SK-N-DZ (cell line): ENCODE measurements at places on chromosomes 1 and 21.
A peak's percentile ranks its signal among the peaks of the same experiment; 100 is the strongest.

GRCh38 chr21:42398436-42399028 lies 2.7 kb upstream of the TMPRSS3 start:
- DNase-seq: no peak

DNA sequence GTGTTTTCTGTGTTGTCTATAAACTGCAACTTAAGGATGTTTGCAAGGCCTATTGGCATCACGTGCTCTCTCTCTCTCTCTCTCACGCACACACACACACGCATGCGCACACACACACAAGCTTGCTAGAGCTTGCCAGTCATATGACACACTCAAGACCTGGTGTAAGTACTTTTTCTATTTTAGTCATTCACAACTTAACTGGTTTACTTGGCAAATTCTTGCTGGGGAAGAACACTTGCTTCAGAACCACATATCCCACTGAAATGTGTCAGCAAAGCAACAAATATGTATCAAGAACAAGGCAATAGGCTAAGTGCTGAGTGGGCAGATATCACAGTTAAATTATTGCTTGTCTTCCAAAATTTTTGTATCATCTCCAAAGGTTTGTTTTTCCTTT lies 107.8 kb downstream of the DISC1 start:
- DNase-seq: no peak

- DNase-seq: no peak
Measured at GRCh38 chr1:16975211-16975610, 5.2 kb downstream of the MFAP2 start.

- DNase-seq: no peak
Measured at GRCh38 chr1:211830055-211830327, 572 bp downstream of the LPGAT1 start.

GRCh38 chr1:100523038-100523652 lies 14.8 kb upstream of the GPR88 start:
- no peak for DNase-seq

GRCh38 chr21:40615505-40616376 lies 231.2 kb downstream of the DSCAM start:
- DNase-seq: peak; percentile 24

GRCh38 chr1:235883261-235883927 lies 16.7 kb upstream of the LYST start:
- no peak for DNase-seq

DNA sequence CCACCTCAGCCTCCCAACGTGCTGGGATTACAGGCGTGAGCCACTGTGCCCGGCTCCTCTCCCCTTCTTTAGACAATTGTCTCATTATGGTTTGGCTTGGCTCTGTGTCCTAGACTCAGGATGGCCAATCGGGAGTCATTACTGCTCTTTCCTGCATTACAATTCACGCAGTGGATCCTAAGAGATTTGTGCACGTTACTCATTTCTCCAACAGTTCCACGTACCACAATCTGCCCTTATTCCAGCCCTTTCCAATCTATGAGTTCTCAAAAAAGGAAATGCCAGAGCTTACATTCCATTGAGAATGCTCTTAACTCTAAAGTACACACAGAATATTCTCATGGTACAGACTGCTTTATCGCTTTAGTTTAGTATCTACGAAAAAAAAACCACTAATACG lies 357.0 kb downstream of the GPATCH2 start:
- DNase-seq: no peak

DNA sequence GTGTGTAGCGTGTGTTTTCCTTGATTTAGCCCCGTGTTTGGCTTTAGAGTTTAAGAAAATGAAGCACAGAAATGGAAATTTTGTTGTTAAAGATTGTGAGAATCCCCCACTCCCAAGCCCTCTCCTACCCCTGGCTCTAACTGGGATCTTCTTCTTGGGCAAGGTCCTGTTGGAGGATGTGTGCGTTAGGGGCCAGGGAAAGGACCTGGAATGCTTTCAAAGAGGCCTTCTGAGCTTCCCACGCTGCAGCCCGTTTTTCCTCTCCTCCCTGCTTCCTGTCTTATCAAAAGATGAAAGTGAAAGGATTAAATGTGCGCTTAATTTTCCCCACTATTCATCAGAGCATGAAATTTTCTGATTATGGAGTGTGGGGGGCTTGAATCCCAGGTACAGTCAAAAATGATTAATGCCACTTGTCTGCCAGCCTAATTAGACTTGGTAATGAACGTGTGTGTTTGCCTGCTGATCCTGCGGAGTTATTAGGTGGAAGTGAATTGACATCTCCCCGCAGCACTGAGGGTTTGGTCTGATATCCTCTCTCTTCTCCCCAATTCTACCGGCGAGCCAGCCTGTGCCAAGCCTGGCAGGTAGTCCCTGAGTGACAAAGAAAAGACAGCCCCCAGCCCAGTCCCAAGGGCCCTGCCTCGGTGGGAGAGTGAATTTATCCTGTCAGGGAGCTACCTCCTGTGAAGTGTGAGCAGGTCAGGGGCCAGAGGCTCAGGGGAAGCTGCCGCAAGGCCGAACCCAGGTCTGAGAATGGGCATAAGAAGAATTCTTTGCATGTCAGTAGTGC lies 4.9 kb downstream of the RASSF5 start:
- DNase-seq: no peak

GRCh38 chr1:24468685-24469316 lies 33.8 kb upstream of the RCAN3 start:
- no peak for DNase-seq

- no peak for DNase-seq
Measured at GRCh38 chr1:18972991-18973390, 16.5 kb upstream of the IFFO2 start.

- peak; percentile 67 for DNase-seq
Measured at GRCh38 chr1:207885129-207886032, 25.5 kb downstream of the CD34 start.

DNA sequence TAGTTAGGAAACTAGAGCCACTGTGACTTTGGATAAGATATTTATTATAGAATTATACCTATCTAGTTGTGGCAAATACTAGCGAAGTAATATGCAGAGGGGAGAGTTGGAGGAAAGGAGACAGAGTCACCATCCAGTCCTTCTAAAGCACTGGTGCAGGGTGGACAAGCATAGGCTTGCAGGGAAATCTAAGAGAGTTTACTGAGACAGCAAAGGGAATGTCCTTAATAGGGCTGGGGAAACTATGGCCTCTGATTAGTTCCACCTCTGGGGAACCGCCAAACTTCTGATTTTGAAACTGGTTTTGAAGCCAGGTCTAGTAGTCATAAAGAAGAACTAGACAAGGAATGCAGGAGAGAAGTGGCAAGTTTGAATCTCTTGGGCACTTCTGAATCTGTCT lies 407.9 kb downstream of the VAV3 start:
- DNase-seq: no peak

GRCh38 chr1:59506952-59507351 lies 210.1 kb downstream of the FGGY start:
- DNase-seq: no peak

- DNase-seq: no peak
Measured at GRCh38 chr1:6040861-6041415, 4.8 kb upstream of the KCNAB2 start.

DNA sequence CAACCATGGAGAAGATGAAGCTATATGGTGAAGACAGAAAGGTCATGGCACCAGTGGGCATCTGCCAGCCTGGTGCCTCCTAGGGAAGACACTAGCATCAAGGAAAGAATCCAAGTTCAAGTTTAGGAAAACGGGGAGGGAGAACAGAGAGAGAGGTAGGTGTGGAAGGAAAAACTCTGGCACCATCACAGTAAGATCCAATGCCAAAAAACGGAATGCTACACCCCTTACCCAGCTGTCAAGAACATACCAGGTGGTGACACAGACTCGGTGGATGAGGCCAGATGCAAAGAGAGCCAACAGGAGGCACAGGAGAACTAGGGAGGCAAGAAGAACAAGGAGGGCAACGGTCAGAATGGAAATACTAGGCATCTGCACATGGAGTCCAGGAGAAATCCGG lies 3.6 kb downstream of the KRTCAP2 start:
- no peak for DNase-seq

- DNase-seq: no peak
Measured at GRCh38 chr1:83596331-83596730, 402.6 kb downstream of the TTLL7 start.

DNA sequence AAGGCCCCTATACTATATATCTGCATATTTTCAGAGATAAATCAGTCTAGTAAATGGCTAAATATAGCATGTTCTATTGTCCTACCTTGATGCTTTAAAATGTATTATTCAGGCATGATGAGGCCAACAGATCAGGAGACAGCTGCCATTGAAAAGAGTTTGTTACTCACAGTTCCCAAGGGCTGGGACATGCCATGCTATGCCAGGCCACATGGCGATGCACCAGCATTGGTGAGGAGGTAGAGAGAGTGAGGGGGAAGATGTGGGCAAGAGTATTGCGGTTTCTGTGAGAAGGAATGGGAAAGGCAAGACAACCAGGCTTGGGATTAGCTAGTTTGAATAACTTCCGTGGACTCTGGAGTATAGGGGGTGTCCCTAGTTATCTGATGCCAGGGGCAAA lies 316.5 kb downstream of the DISC1 start:
- DNase-seq: no peak

- DNase-seq: no peak
Measured at GRCh38 chr1:156418416-156419070, 49.5 kb downstream of the RHBG start.

- no peak for DNase-seq
Measured at GRCh38 chr1:6220236-6220635, 14.3 kb downstream of the RNF207 start.

GRCh38 chr1:160466961-160467360 lies 56.1 kb downstream of the SLAMF6 start:
- DNase-seq: no peak

- no peak for DNase-seq
Measured at GRCh38 chr1:245809361-245809760, 654.6 kb downstream of the KIF26B start.

- DNase-seq: no peak
Measured at GRCh38 chr1:154807048-154807591, 63.0 kb downstream of the KCNN3 start.

DNA sequence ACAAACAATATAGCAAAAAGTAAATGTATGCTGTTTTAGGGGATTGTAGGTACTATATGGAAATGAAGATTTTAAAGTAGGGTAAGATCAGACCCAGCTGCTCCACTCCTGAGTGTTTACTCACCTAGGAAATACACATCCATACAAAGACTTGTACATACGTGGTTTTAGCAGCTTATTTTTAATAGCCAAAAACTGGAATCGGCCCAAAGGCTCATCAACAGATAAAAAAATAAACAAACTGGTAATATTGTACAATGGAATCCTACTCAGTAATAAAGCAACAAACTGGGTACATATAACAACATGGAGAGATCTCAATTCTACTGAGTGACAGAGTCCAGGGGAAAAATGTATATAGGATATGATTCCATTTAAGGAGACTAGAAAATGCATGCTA lies 179.2 kb upstream of the TMEM51 start:
- no peak for DNase-seq

DNA sequence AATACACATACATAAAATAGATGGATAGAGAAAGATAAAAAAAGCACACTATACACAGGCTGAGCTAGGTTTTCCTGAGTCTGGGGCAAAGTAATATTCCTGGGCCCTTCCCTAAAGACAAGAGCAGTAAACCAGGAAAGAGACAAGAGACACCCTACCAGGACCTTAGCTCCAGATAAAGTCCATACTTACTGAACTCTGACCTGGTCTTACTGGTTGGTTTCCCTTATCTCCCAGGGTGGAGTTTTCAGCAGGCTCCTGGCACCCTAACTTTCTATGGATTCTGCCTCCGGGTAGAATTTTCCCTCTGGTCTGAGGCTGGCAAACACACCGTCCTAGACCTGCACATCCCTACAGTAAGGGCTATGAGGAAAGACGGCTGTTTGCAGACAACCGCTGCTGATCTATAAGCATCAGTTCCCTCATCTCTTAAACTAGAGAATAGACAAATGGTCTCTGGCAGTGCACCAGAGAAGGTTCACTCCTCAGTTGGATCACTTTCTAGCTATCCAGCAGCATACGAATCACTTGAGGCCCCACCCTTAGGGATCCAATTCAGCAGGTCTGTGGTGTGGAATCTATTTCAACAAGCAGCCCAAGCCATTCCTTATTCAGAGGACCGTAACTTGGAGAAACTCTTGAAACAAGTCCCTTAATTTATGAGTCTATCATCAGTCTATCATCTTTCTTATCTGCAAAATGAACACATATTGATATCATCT lies 52.0 kb downstream of the ARHGEF11 start:
- no peak for DNase-seq

GRCh38 chr1:78143673-78144072 lies 97.9 kb downstream of the GIPC2 start:
- no peak for DNase-seq

DNA sequence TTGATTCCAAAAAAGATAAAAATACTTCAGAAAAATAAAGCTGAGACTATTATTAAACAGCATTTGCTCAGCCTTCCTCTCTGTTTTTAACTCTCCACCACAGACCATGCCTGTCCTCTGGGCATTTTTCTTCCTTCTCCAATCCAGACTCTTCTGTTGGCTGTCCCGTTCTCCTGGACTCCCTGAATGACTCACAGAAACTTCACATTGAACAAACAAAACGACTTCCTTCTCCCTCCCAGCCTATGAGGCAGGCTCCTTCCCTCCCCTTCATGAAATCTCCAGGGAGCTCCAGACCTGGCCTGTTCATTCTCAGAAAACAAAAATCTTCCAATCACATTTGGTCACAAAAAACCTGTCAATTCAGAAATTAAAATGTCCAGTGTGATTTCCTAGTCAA lies 421.3 kb downstream of the NPHP4 start:
- no peak for DNase-seq

- DNase-seq: peak; percentile 40
Measured at GRCh38 chr1:30384286-30385245, 338.8 kb downstream of the MATN1 start.

- no peak for DNase-seq
Measured at GRCh38 chr1:246784621-246785493, 60.6 kb downstream of the SCCPDH start.

DNA sequence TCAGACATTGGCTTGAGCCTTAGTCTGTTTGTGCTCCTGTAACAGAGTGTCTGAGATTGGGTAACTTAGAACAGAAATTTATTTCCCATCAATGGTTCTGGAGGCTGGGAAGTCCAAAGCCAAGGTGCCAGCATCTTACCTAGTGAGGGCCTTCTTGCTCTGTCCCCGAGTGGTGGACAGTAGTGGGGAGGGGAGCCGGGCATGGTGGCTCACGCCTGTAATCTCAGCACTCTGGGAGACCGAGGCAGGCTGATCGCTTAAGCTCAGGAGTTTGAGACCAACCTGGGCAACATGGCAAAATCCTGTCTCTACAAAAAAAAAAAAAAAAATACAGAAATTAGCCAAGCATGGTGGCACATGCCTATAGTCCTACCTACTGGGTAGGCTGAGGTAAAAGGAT lies 336.5 kb upstream of the VAMP3 start:
- DNase-seq: no peak
